Suprapubic skin (tissue), 4 donors: ENCODE measurements at places on chromosomes 12 and 14.
A peak's percentile ranks its signal among the peaks of the same experiment; 100 is the strongest.

- no peak for DNase-seq
- no peaks in the 10 kb centered on the region for H3K27me3 ChIP-seq
- no peaks in the 10 kb centered on the region for H3K4me1 ChIP-seq
- H3K4me3 ChIP-seq, result no peak overlapping the region
Observed at GRCh38 chr12:20578142-20578541, 117.0 kb upstream of the SLCO1C1 start.

- H3K27me3 ChIP-seq, result no peaks in the 10 kb centered on the region
- peak overlapping the region; percentile 36 for H3K27ac ChIP-seq
- H3K4me1 ChIP-seq, result peaks cover 78% of the 10 kb centered on the region
- no peaks in the 10 kb centered on the region for H3K36me3 ChIP-seq
- peak overlapping the region; percentile 28 for H3K4me3 ChIP-seq
- no peak for DNase-seq
Observed at GRCh38 chr14:61472011-61472672, 150.8 kb downstream of the PRKCH start.

- no peak overlapping the region for H3K27ac ChIP-seq
- no peak overlapping the region for H3K4me3 ChIP-seq
- no peaks in the 10 kb centered on the region for H3K36me3 ChIP-seq
- H3K4me1 ChIP-seq, result peaks cover 78% of the 10 kb centered on the region
Observed at GRCh38 chr12:64670919-64671639, 60.8 kb downstream of the RASSF3 start.

- no peak overlapping the region for H3K4me3 ChIP-seq
- H3K27me3 ChIP-seq, result no peaks in the 10 kb centered on the region
- no peak for DNase-seq
- no peak overlapping the region for H3K27ac ChIP-seq
- peaks cover 3% of the 10 kb centered on the region for H3K4me1 ChIP-seq
Observed at GRCh38 chr12:80867941-80868340, 69.8 kb downstream of the LIN7A start.

DNA sequence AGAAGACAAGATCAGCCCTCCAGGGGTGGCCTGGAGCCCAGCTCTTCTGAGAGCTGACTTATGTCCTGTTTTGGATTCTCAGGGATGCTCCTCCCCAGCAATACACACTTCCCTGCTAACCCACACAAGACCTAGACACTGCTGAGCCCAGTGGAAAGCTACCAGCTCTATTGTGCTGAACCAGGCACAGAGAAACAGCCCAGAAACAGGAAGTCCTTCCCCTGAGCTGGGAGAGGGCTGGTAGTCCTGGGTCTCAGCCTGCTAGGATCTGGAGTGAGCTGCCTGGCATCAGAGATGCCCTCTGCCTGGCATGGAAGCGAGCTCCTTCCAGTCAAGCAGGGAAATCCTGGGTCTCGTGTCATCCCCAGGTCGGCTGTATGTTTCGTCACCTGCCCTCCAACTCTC lies 1.2 kb upstream of the LAG3 start:
- H3K27ac ChIP-seq, result peak overlapping the region; percentile 4
- H3K4me3 ChIP-seq, result no peak overlapping the region
- peaks cover 57% of the 10 kb centered on the region for H3K4me1 ChIP-seq
- H3K27me3 ChIP-seq, result no peaks in the 10 kb centered on the region
- DNase-seq, result no peak

GRCh38 chr12:62886796-62887195 lies 48.2 kb downstream of the PPM1H start:
- no peak overlapping the region for H3K27ac ChIP-seq
- no peaks in the 10 kb centered on the region for H3K27me3 ChIP-seq
- no peak for DNase-seq
- no peaks in the 10 kb centered on the region for H3K36me3 ChIP-seq
- no peaks in the 10 kb centered on the region for H3K4me1 ChIP-seq

DNA sequence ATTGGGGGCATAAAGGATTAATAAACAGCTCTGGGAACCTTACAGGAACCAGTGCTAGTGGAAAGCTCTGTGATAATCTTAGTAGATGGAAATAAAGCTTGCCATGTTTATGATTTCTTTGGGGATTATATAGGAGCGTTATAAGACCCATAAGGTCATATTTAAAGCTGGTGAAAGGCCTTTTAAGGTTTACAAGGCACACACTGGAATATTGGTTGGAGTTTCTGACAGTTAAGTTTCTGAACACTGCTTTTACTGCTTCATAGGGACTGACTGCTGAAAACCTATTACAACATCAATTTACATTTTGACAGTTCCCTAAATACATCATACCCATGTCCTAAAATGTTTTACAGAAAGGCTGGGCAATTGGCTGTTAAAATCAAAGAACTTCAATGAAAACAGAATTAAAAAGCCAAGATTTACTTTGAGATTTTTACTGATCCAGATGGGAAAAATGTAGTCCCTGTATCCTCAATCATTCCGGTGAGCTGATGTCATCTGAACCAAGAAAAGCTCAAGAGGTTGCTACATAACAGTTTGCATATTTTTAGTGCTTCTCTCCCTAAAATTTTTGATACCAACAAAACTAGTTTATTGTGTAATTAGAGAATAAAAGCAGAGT lies 153.7 kb upstream of the IGF1 start:
- H3K4me3 ChIP-seq, result no peak overlapping the region
- H3K36me3 ChIP-seq, result no peaks in the 10 kb centered on the region
- no peaks in the 10 kb centered on the region for H3K4me1 ChIP-seq
- DNase-seq, result no peak
- no peaks in the 10 kb centered on the region for H3K27me3 ChIP-seq
- no peak overlapping the region for H3K27ac ChIP-seq

- H3K27ac ChIP-seq, result no peak overlapping the region
- no peak for DNase-seq
- no peaks in the 10 kb centered on the region for H3K27me3 ChIP-seq
- peaks cover 29% of the 10 kb centered on the region for H3K4me1 ChIP-seq
Observed at GRCh38 chr14:64674829-64675228, 29.4 kb upstream of the PLEKHG3 start.

DNA sequence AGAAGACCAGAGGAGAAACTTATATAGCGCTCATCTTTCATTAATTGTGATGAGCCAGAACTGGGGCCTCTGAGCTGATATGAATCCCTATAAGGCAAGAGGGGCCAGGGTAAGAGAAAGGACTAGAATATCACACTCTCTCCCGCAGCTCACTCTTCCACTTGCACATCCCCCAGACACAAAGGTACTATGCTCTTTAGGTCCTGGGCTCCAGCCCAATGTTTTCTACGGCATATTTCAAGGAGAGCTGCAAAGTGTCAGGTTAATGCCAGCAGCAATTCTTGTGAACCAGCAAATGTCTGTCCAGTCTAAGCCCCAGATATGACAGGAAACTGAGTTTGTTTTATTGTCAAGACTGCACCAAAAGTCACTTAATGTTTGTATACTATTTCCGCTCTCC lies 29.4 kb downstream of the PPP2R5E start:
- no peaks in the 10 kb centered on the region for H3K36me3 ChIP-seq
- H3K4me1 ChIP-seq, result peaks cover 6% of the 10 kb centered on the region
- H3K4me3 ChIP-seq, result no peak overlapping the region
- DNase-seq, result no peak
- no peak overlapping the region for H3K27ac ChIP-seq
- H3K27me3 ChIP-seq, result no peaks in the 10 kb centered on the region

- H3K27me3 ChIP-seq, result no peaks in the 10 kb centered on the region
- H3K36me3 ChIP-seq, result no peaks in the 10 kb centered on the region
- no peak for DNase-seq
- H3K27ac ChIP-seq, result peak overlapping the region; percentile 15
- no peaks in the 10 kb centered on the region for H3K4me1 ChIP-seq
Observed at GRCh38 chr14:88005978-88006851, 1.3 kb downstream of the GPR65 start.

GRCh38 chr12:53869500-53869899 lies 69.1 kb upstream of the HOXC13 start:
- no peak for DNase-seq
- H3K4me3 ChIP-seq, result no peak overlapping the region
- H3K36me3 ChIP-seq, result no peaks in the 10 kb centered on the region
- peaks cover 8% of the 10 kb centered on the region for H3K27me3 ChIP-seq

GRCh38 chr14:67553547-67553946 lies 20.5 kb downstream of the PLEKHH1 start:
- H3K27me3 ChIP-seq, result no peaks in the 10 kb centered on the region
- no peaks in the 10 kb centered on the region for H3K4me1 ChIP-seq
- H3K4me3 ChIP-seq, result no peak overlapping the region
- DNase-seq, result no peak
- no peak overlapping the region for H3K27ac ChIP-seq

- peaks cover 6% of the 10 kb centered on the region for H3K4me1 ChIP-seq
- DNase-seq, result no peak
- H3K27me3 ChIP-seq, result no peaks in the 10 kb centered on the region
- H3K4me3 ChIP-seq, result no peak overlapping the region
Observed at GRCh38 chr12:81146228-81147225, 68.6 kb downstream of the ACSS3 start.

DNA sequence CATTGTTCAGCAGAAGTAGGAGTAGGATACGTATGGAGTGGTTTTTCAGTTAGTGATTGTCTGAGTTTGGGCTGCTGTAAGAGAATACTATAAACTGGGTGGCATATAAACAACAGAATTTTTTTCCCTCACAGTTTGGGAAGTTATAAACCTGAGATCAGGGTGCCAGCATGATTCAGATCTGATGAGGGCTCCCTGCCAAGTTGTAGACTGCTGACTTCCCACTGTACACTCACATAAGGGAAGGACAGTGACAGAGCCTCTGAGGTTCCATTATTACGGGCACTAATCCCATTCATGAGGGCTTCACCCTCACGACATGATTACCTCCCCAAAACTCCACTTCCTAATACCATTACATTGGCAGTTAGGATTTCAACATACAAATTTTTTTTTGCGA lies 50.7 kb downstream of the ACSM4 start:
- no peak overlapping the region for H3K27ac ChIP-seq
- H3K36me3 ChIP-seq, result no peaks in the 10 kb centered on the region
- H3K4me1 ChIP-seq, result no peaks in the 10 kb centered on the region
- DNase-seq, result no peak
- H3K4me3 ChIP-seq, result no peak overlapping the region

DNA sequence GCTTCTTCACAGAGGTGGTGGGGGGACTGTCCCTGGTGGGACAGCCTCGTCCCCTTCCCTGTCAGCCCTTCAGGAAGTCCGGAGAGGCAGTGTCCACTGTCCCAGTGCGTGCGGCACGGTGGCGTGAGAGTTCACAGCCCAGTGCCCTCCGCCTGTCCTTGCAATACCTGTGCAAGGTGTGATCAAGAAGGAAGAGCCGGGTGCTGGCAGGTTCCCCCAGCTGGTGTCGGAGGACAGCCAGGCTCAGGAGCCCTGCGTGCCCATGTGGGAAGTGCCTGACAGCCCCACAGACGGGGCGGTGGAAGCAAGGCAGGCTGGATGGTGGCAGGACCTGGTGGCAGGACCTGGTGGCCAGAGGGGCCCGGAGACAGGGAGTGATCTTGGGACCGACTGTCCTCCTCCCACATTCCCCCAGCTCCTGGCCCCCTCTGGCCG lies 16.4 kb downstream of the NOC4L start:
- peaks cover 18% of the 10 kb centered on the region for H3K27me3 ChIP-seq
- peaks cover 19% of the 10 kb centered on the region for H3K4me1 ChIP-seq
- H3K27ac ChIP-seq, result no peak overlapping the region
- H3K4me3 ChIP-seq, result no peak overlapping the region
- no peaks in the 10 kb centered on the region for H3K36me3 ChIP-seq

GRCh38 chr12:78240827-78241226 lies 410.1 kb downstream of the NAV3 start:
- H3K4me3 ChIP-seq, result no peak overlapping the region
- no peaks in the 10 kb centered on the region for H3K36me3 ChIP-seq
- DNase-seq, result no peak
- no peak overlapping the region for H3K27ac ChIP-seq
- no peaks in the 10 kb centered on the region for H3K27me3 ChIP-seq

- no peak overlapping the region for H3K27ac ChIP-seq
- H3K27me3 ChIP-seq, result peaks cover 37% of the 10 kb centered on the region
- H3K4me1 ChIP-seq, result no peaks in the 10 kb centered on the region
- no peaks in the 10 kb centered on the region for H3K36me3 ChIP-seq
- peak; percentile 72 for DNase-seq
Observed at GRCh38 chr14:95683793-95684192, 2.4 kb upstream of the TCL1B start.

DNA sequence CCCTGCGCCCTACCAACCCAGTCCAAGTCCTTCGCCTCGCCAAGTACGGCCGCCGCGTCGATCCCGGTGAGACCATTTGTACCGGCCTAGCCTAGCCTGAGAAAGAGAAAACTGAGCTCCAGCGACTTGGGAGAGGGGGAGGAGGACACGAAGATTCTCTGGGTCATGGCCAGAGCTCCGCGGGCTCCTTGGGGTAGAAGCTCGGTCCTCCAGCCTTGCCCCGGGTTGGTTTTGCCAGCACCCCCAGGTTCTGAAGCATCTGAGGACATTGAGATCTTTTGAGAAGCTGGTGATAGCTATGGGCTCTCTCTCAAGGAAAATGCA lies 7.3 kb downstream of the LHX5 start:
- H3K4me3 ChIP-seq, result peak overlapping the region; percentile 39
- H3K27me3 ChIP-seq, result peaks cover 94% of the 10 kb centered on the region
- H3K36me3 ChIP-seq, result no peaks in the 10 kb centered on the region

DNA sequence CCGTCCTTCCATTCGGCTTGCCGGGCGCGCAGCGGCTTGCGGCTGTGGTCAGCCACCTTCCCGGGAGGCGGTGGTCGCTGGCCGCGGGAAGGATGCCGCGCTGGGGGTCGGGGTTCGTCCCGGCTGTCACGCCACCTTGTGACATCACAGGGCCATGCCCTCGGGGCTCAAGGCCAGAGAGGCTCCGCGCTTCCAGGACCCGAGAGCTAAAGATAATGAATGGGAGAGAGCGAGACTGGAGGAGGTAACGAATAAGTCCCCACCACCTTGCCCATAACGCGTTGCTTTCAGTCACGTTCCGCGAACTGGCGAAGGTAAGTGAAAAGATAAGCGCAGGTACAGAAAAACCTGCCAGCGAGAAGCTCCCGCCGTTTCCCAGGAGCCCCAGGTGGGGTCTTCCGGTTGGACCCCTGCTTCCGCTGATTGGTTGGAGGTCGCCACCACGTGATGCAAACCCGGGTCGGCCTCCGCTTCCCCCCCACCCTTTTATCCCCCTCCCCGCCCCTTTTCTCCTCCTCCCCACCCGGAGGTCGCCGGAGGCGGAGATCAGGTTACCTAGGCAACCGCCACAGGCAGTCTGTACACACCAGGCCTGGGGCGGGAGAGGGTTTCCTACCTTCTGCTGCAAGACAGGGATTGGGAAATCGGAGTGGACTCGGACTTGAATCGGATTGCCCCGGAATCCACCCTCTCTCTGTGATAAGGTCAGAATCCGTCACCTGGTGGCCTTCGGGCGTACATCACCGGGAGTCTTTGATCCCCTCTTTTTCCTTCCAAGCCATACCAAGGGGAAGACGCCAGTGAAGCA lies at the start of gene LRRC9:
TSS of gene LRRC9 (plus strand) at position 575 of the 808 bp plus-strand sequence.
- H3K4me3 ChIP-seq, result peak within 1 kb of the TSS; percentile 46
- H3K4me1 ChIP-seq, result peaks cover 13% of the 10 kb centered on the region
- DNase-seq, result peak; percentile 78
- H3K27me3 ChIP-seq, result peaks cover 18% of the 10 kb centered on the region

- no peak overlapping the region for H3K27ac ChIP-seq
- H3K36me3 ChIP-seq, result no peaks in the 10 kb centered on the region
- no peaks in the 10 kb centered on the region for H3K27me3 ChIP-seq
Observed at GRCh38 chr14:76834241-76834661, 8.0 kb downstream of the LRRC74A start.
